ENCODE measurements at places on chromosomes 11 and 22. TPM values are rescaled to one million over a fixed set of nuclear protein-coding genes. Genes with fewer than 3 reads are reported as not detected.

- H3K4me1 ChIP-seq, result peaks cover 8% of the 10 kb centered on the region
- no peak overlapping the region for H3K27ac ChIP-seq
- no peaks in the 10 kb centered on the region for H3K27me3 ChIP-seq
- no peak for DNase-seq
- no peaks in the 10 kb centered on the region for H3K36me3 ChIP-seq
- no peak overlapping the region for H3K4me3 ChIP-seq
Observed at GRCh38 chr22:37017356-37017755, 1.9 kb downstream of the TST start.

DNA sequence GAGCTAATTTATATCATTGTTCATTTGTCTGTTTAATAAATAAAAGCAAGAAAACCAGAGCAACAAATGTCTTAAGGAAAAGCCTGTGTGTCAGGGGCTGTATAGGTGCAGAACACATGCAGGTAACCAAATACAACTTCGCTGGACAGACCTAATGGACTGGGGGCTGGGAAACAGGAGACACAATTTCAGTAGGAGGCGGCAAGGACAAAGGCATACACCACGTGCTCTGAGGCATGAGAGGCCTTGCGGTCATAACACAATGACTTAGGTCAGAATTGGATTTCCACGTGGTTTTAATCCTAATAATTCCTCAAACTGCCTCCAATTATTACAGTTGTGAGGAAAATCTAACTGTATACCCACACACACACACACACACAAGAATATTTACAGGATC lies 8.7 kb upstream of the GLB1L3 start:
- no peaks in the 10 kb centered on the region for H3K36me3 ChIP-seq
- no peaks in the 10 kb centered on the region for H3K27me3 ChIP-seq
- no peak for DNase-seq
- H3K27ac ChIP-seq, result no peak overlapping the region

DNA sequence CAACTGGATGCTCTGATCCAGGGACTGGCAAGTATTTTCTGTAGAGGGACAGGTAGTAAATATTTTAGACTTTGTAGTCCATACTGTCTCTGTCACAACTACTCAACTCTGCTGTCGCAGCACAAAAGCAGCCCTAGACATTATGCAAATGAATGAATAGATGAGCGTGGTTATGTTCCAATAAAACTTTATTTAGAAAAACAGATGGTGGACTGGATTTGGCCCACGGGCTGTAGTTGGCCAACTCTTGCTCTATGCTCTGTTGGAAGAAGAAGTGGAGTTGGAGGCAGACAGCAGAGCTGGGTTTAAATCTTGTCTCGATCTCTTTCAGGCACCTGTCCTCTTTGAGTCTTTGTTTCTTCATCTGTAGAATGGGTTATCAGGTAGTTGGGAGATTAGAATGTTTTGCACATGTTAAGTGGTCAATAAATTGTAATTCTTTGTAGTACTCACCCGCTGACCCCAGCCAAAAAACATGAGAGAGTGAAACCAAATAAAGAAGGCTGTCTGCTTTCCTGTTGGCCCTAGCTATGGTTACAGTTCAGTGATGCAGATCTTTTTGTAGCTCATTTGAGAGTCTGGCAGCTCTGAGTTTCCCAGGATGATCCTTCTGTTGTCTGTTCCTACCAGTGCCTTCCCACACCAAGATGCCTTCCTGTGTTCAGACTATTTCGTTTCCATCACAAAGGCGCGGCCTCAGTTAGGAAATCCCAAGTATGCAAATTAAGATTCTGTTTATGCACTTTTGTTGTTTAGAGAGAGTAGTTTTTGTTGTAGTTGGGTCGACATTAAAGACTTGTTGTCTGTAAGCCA lies 198.1 kb upstream of the SEZ6L start:
- H3K4me3 ChIP-seq, result no peak overlapping the region
- no peak for DNase-seq
- no peaks in the 10 kb centered on the region for H3K27me3 ChIP-seq
- H3K27ac ChIP-seq, result no peak overlapping the region
- H3K36me3 ChIP-seq, result no peaks in the 10 kb centered on the region
- no peaks in the 10 kb centered on the region for H3K4me1 ChIP-seq

GRCh38 chr11:61830237-61831105 lies 2.4 kb downstream of the FADS2 start:
- no peak overlapping the region for H3K4me3 ChIP-seq
- no peaks in the 10 kb centered on the region for H3K36me3 ChIP-seq
- H3K27ac ChIP-seq, result no peak overlapping the region

DNA sequence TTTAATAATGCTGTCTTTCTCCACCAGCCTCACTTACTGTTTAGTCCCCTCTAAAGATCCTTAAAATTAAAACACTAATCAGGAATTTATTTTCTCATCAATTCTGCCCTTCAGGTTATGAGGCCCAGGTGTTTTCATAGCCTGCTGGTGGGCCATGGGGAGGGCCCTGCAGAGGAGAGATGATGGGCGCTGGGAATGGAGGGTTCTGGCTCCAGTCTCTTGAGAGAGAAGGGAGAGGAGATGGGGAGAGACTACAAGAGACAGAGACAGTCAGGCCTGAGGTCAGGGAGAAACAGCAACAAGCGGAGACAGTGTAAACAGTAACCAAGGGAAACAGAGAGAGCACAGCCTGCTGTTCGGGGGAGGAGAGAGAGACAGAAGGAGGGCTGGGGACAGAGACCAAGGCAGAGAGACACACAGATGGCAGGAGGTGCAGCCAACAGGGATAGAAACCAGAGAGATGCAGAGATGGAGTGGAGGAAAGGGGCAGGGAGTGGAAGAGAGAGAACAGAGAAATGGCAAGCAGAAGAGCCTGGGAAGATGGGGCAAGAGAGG lies 187.3 kb upstream of the SYT13 start:
- H3K36me3 ChIP-seq, result no peaks in the 10 kb centered on the region
- no peak overlapping the region for H3K27ac ChIP-seq
- no peaks in the 10 kb centered on the region for H3K27me3 ChIP-seq
- H3K4me1 ChIP-seq, result no peaks in the 10 kb centered on the region

- peaks cover 7% of the 10 kb centered on the region for H3K36me3 ChIP-seq
- H3K4me1 ChIP-seq, result no peaks in the 10 kb centered on the region
- no peak for DNase-seq
- H3K27ac ChIP-seq, result no peak overlapping the region
Observed at GRCh38 chr22:17140022-17140421, 18.9 kb upstream of the TMEM121B start.

DNA sequence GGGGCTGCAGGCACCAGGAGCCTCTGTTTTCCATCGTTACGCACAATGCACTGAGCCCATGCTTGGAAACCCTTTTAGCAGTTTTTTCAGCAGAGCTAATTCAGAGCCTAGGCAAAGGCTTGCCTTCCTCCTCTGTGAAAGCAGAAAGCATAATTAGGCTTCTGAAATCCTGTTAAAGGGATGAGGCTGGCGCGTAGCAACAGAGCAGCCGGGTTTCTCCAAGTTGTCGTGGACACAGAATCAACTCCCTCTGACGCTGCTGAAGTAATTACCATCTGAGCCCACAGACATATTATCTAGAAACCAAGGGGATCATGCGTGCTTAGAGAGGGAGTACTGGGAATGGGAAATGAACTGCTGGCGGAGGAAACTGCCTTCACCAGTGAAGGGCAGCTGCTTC lies 85.4 kb downstream of the MYO18B start:
- no peak for DNase-seq
- no peak overlapping the region for H3K4me3 ChIP-seq
- H3K36me3 ChIP-seq, result no peaks in the 10 kb centered on the region
- no peak overlapping the region for H3K27ac ChIP-seq
- H3K4me1 ChIP-seq, result no peaks in the 10 kb centered on the region

TBX1 gene
- total RNA-seq, result not detected

OR2AT4 gene
- total RNA-seq, result not detected

Data from CD4-positive, alpha-beta memory T cell (primary cell).